ENCODE measurements at places on chromosomes 13 and 19. TPM values are rescaled to one million over a fixed set of nuclear protein-coding genes. Genes with fewer than 3 reads are reported as not detected.

DNA sequence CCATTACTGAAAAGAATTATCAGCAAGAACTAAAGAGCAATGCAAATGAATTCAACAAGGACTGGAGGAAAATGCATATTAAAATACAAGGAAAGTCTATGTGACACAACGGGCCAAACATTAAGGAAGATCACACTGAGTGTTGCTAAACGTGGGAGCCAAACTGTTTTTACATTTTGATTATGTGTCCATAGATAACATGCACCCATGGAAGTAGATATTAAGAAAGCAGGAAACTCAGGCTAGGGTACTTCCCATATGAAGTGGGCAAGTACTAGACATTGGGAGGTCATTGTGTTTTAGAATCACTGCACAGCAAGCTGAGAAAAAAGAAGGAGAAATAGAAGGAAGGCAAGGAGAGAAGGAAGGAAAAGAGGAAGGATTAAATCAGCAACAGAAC is 161.8 kb downstream of the KCTD12 start:
- no peak for DNase-seq
- H3K4me1 ChIP-seq = no peaks in the 10 kb centered on the region
- H3K27ac ChIP-seq = no peak overlapping the region
- no peak overlapping the region for H3K4me3 ChIP-seq
- no peaks in the 10 kb centered on the region for H3K36me3 ChIP-seq

DNA sequence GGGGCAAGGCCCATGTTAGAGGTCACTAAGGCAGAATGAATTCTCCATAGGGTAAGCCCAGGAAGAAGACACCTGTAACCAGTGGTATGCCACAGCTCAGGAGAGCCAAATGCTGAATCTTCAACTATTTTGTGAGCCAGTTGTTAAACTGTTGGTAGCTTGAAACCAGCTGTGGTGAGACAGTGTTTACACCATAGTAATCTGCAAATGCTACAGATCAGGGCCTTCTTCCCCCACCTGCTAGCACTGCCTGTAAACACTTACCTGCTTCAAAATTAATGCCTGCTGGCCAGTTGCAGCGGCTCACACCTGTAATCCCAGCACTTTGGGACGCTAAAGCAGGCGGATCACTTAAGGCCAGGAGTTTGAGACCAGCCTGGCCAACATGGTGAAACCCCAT is 12.1 kb downstream of the FBXL12 start:
- no peaks in the 10 kb centered on the region for H3K4me1 ChIP-seq
- H3K4me3 ChIP-seq = no peak overlapping the region
- H3K27ac ChIP-seq = no peak overlapping the region
- H3K36me3 ChIP-seq = peaks cover 12% of the 10 kb centered on the region
- H3K27me3 ChIP-seq = no peaks in the 10 kb centered on the region

Gene GAPDHS
- total RNA-seq = not detected

Gene AXL
- total RNA-seq = 0.31 TPM
